ENCODE measurements at places on chromosomes 12 and 14.

DNA sequence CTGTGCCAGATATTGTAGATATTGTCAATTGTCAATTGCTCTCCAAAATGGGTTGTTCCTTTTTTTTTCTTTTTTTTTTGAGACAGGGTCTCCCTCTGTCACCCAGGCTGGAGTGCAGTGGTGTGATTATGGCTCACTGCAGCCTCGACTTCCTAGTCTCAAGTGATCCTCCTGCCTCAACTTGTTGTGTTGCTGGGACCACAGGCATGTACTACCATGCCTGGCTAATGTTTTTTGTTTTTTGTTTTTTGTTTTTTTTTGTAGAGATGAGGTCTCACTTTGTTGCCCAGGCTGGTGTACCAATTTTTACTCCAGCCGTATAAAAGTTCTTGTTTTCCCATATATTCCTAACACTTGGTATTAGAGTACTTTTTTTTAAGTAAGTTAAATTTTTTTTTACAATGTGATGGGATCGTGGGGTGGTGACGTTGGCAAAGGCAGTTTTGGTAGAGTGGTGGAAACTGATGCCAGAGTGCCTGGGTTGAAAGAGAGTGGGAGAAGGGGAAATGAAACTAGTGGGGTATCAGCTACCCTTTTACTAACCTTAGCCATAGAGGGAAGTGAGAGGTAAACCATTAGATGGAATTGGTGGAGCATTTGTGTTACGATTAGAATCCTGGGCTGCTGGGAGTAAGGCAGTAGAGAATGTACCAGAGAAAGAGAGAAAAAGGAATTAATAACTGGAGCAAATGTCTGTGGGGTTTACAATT, 33.0 kb upstream of the CFAP54 start:
- DNase-seq: no peak

- DNase-seq: no peak
Measured at GRCh38 chr14:53127151-53127550, 26.0 kb downstream of the DDHD1 start.

DNA sequence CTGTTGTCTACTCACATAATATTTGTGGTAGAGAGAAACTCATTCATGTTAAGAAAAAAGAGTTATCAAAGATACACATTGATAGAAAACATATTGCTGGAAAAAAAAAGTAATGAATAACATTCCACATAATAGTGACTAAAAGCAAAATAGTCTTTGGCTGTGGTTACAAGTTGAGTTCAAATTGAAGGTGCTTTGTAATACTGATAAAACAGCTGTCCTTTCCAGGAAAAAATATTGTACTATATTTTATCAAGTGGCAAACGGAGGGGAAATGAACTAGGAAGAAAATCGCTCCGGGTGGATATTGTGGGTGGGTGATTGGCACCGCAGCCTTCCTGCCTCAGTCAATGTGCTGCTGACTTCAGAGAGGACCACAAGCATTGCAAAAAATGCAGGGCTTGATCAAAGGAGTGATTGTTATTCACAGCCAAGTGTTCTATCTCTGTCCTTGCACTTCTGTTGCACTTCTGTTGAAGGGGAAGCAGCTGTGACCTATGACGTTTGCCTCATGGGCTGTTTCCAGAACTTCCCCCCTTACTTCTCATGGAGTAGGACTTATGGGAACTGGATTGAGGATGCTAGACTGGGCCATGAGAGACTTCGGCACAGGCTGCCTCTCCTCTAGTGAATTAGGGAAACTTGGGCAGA, 114.4 kb downstream of the VRK1 start:
- no peak for DNase-seq

DNA sequence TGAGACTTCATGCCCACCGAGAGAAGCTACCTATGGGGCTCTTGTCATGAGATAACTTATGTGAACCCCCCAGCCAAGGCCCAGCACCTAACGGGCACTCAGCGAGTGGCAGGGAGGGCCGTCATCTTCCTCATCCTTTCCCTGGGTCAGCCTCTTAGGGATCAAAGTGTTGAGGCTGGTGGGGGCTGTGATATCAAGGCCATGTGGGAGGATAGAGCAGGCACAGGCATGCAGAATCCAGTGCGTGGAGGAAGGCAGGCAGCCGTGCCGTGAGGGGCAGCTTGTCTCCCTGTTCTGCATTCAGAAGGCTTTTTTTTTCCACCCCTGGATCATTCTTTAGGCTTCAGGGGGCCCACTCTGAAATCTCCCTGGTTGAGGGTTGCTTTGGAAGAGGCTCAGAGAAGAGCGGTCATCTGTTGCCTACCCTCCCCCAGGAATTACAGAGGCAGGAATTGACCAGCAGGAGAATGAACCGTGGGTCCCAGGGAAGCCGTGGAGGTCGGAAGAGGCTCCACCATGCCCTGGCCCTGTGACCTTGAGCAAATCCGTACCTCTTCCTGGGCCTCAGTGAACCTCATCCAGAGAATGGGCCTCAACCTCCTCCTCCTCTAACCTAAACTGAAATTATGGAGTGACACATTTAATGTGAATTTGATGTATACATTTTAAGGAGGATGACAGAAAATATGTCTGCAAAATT, 62.8 kb downstream of the BEGAIN start:
- no peak for DNase-seq

- DNase-seq: no peak
Measured at GRCh38 chr12:617304-617915, 45.8 kb downstream of the NINJ2 start.
